Left renal cortex interstitium (tissue), 4 donors: ENCODE measurements at places on chromosomes 1 and 21. TPM values are rescaled to one million over a fixed set of nuclear protein-coding genes. Genes with fewer than 3 reads are reported as not detected.

- DNase-seq: no peak
Observed at GRCh38 chr21:39938086-39938625, 70.9 kb downstream of the PCP4 start.

BRINP3 gene
- 3.1 TPM for polyA plus RNA-seq

RAB25 gene
- polyA plus RNA-seq: 55.8 TPM

GRCh38 chr1:168312718-168313604 lies 32.3 kb downstream of the TBX19 start:
- no peak for DNase-seq

DNA sequence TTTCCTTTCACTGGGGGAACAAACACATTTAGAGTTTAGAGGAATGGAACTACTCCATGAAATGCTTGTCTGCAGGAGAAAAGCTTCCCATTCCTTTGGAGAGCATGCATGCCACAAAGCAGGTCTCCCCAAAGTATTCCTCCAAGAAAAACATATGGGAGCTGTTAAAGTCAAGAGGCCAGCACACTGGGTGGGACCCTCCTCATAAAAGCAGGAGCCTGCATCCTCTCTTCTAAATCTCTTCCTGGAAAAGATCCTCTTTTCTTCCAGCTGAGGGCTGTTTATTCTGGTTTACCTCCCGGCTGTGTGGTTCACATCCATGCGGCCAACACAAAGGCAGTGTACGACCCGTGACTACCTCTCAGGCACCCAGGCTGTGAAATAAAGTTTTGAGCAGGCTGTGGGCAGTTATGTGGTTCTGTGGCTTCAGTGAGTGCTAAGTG lies 103.4 kb downstream of the TENT5C start:
- no peak for DNase-seq

- DNase-seq: no peak
Observed at GRCh38 chr1:94068096-94068998, 52.6 kb downstream of the ABCA4 start.

FAM72D gene
- 1.8 TPM for polyA plus RNA-seq

TMEM201 gene
- polyA plus RNA-seq: 11.6 TPM

GRCh38 chr1:111977378-111977777 lies 12.1 kb downstream of the KCND3 start:
- no peak for DNase-seq

- DNase-seq: no peak
Observed at GRCh38 chr1:1200876-1201810, 5.2 kb downstream of the TNFRSF18 start.

- no peak for DNase-seq
Observed at GRCh38 chr1:218249338-218250140, 35.6 kb upstream of the RRP15 start.

C2CD4D gene
- 0.28 TPM for polyA plus RNA-seq

DNA sequence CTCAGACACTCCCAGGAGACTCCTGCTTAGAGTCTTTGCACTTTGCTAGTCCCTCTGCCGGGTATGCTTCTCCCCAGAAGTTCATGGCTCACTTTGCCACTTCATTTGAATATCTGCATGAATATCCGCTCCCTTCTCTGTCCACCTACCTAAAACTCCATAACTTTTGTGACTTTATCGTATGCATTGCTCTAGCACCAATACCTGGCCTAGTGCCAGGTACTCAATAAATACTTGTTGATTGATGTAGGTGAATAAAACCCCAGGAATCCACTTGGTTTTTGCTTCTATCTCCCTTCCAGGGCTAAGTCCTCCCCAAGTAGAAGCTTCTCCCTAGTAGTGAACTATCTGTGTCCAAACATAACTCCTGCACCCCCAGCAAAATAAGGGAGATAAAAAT lies 27.8 kb upstream of the CTTNBP2NL start:
- DNase-seq: no peak

GRCh38 chr1:202274611-202275010 lies 67.1 kb downstream of the UBE2T start:
- no peak for DNase-seq
